Sigmoid colon (tissue), 7 donors: ENCODE measurements at places on chromosomes 2 and 18. TPM values are rescaled to one million over a fixed set of nuclear protein-coding genes. Genes with fewer than 3 reads are reported as not detected.

Gene NPPC
- not detected for total RNA-seq

DNA sequence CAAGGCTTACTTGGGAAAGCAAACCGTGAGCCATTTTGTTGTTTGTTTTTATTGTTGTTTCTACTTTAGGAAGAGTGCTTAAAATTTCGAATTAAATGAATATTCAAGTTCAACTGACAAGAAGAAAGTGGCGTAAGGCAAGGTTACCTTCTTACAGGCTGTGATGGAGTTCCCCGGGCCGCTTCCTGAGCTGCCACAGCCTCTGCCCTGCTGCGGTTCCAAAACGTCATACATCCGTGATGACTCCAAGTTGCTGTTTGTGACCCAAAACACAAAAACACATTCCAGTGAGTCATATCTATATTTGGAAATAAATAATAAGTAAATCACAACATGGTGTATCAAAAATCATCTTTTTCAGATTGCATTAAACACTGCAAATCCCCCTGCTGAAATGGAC lies 49.7 kb downstream of the SPHKAP start:
- DNase-seq = no peak

- DNase-seq = no peak
Measured at GRCh38 chr2:192005211-192005610, 158.3 kb upstream of the CAVIN2 start.

Gene MAL
- total RNA-seq = 11.1 TPM

- no peak for DNase-seq
Measured at GRCh38 chr2:69958480-69958879, 3.0 kb downstream of the ASPRV1 start.

Gene SERPINB12
- total RNA-seq = not detected

Gene ALMS1
- 29.3 TPM for total RNA-seq

Gene SLC23A3
- total RNA-seq = 0.14 TPM

DNA sequence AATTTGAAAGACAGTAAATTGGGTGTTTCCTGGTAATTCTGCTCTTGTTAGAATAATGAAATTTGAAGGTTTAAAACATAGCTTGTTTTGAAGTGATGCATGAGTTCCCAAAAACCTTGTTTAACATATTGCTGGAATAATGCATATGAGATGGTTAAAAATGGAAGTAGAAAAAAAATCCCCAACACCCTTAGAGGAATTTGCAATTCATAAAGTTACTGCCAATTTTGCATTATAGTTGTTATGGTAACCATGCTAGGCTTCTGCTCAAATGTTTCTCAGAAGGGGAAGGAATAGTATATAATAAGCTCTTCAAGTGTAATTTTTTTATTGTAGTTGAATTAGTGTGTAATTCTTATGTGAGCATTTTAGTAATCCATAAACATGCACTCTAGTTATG lies 49.1 kb downstream of the FASTKD2 start:
- DNase-seq = no peak

- no peak for DNase-seq
Measured at GRCh38 chr18:43465483-43465882, 188.2 kb upstream of the SYT4 start.
